Naive thymus-derived CD8-positive, alpha-beta T cell (primary cell): ENCODE measurements at places on chromosomes 12 and 14.

DNA sequence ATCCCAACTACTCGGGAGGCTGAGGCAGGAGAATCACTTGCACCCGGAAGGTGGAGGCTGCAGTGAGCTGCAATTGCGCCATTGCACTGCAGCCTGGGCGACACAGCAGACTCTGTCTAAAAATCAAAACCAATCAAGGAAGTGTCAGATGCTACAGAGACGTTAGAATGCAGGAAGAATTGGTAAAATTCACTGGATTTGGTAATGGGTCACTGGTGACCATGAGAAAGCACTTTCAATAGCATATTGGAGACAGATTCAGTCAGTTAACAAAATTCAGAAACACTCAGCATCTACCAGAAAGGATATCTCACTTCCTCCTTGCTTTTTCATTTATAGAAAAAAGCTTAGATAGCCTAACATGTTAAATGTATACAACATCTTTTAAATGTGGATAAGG lies 17.5 kb downstream of the BIN2 start:
- peaks cover 24% of the 10 kb centered on the region for H3K4me1 ChIP-seq
- H3K27ac ChIP-seq: peak overlapping the region; percentile 28
- H3K27me3 ChIP-seq: no peaks in the 10 kb centered on the region
- no peak overlapping the region for H3K4me3 ChIP-seq
- peaks cover 12% of the 10 kb centered on the region for H3K36me3 ChIP-seq
- no peak for DNase-seq

DNA sequence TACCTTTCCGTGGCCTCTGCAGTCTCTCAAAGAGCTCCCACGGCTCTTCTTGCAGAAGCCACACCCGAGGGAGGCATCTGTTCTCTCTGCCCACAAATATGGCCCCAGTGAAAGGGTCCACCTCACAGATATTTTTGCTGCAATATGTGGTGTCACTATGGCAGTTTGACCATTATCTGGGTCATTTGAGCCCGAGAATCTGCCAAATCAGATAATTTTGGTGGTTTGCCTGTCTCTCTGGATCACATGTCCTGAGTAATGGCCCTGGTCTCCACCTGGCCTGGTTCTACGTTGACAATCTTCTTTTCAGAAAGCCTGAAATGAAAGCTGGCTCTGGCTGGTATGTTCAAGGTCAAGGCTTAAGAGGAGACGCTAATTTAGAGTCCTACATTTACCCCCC lies 5.7 kb upstream of the WSCD2 start:
- peaks cover 38% of the 10 kb centered on the region for H3K27me3 ChIP-seq
- H3K4me3 ChIP-seq: no peak overlapping the region
- no peak overlapping the region for H3K27ac ChIP-seq
- no peak for DNase-seq
- H3K4me1 ChIP-seq: no peaks in the 10 kb centered on the region

DNA sequence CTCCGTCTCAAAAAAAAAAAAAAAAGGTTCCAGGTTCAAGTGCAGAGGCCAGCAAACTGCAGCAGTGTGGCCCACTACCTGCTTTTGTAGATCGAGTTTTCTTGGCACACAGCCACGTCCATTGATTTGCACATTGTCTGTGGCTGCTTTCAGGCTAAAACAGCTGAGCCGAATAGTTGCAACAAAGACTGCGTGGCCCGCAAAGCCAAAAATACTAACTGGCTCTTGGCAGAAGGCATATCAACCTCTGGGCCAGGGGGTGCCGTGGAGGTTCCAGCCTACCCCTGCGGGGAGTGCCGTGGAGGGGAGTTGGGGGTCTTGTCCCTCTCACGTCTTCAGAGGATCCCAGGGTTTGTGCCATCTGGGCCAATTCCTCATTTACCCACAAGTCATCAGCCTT lies 170.1 kb downstream of the ADGRD1 start:
- no peak overlapping the region for H3K27ac ChIP-seq
- no peaks in the 10 kb centered on the region for H3K27me3 ChIP-seq
- H3K4me1 ChIP-seq: no peaks in the 10 kb centered on the region

DNA sequence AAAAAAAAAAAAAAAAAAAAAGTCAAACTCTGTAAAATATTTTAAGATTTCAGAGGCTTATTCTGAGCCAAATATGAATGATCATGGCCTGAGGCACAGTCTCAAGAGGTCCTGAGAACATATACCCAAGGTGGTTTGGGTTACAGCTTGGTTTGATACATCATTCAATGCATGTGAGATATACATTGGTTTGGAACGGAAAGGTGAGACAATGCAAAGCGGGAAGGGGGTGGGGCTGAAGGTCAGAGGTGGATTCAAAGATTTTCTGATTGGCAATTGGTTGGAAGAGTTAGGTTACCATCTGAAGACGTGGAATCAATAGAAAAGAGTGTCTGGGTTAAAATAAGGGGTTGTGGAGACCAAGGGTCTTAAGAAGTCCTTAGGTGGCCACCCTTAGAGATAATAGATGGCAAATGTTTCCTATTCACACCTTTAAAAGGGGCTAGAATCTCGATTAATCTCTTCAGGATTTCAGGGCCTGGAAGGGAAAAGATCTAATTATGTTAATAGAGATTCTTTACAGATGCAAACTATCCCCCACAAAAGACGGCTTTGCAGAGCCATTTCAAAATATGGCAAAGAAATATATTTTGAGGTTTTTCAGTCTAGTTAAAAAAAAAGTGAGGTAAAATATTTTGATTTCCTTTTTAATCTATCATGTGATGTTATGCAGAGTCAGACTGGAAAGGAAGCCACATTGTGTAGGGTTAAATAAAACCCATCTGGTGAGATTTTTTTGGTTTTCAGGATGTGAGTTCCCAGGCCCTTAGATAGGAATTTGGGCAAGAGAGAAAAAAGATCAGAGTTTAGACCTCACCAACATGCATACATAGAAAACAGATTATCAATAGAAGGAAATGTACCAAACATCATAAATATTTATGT lies 173.8 kb upstream of the CNOT2 start:
- DNase-seq: no peak
- H3K36me3 ChIP-seq: no peaks in the 10 kb centered on the region
- H3K27ac ChIP-seq: no peak overlapping the region
- H3K4me1 ChIP-seq: no peaks in the 10 kb centered on the region
- no peaks in the 10 kb centered on the region for H3K27me3 ChIP-seq
